Mesothelial cell of epicardium (in vitro differentiated cells): ENCODE measurements at places on chromosomes 1 and 21. TPM values are rescaled to one million over a fixed set of nuclear protein-coding genes. Genes with fewer than 3 reads are reported as not detected.

Gene ZNF644
- total RNA-seq, result 73.3 to 77.9 TPM (median 77.7 TPM) in 3 replicates

DNA sequence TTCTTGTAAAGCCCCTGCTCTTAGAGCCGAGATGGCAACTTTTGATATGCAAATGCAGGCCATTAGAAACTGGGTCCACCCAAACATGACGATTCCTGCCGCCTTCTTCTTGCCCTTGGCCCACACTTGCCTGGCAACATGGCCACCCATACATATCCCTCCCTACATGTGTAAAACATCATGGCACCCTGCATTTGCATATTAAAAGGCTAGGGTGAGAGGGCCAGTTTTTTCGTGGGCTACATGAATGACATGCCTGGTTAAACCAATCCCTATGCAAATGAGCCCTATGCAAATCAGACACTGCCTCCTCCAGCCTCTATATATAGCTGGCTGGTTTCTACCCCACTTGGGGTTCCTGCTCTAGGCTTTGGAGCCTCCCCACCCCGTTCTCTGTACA is 18.8 kb downstream of the PLA2G2A start:
- H3K27me3 ChIP-seq, result peaks cover 31% of the 10 kb centered on the region
- H3K4me1 ChIP-seq, result peaks cover 5% of the 10 kb centered on the region
- H3K27ac ChIP-seq, result no peak overlapping the region
- no peaks in the 10 kb centered on the region for H3K36me3 ChIP-seq
- H3K4me3 ChIP-seq, result no peak overlapping the region

DNA sequence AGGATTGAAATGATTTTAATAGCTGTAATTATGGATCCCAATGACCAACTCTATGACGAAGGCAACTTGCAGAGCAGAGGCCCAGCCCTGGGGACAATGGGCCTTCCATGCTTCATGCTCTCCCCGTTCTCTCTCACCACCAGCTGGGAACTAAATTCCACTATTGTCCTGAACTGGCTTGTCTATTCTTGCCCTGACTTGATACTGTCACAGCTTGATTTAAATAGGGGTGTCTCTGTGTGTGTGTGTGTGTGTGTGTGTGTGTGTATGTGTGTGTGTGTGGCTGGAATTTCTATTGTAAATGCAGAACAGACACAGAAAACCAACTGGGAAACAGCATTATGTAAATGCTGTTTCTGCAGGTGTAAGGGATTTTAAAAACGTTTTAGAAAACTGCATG is 57.0 kb downstream of the SLC22A15 start:
- peaks cover 19% of the 10 kb centered on the region for H3K36me3 ChIP-seq
- no peak overlapping the region for H3K4me3 ChIP-seq
- no peak for DNase-seq
- no peaks in the 10 kb centered on the region for H3K27me3 ChIP-seq

GRCh38 chr1:7786795-7787194 is 2.7 kb downstream of the PER3 start:
- no peak overlapping the region for H3K4me3 ChIP-seq
- no peaks in the 10 kb centered on the region for H3K27me3 ChIP-seq
- DNase-seq, result no peak
- no peak overlapping the region for H3K27ac ChIP-seq
- H3K36me3 ChIP-seq, result peaks cover 50% of the 10 kb centered on the region

GRCh38 chr1:109091078-109091838 is 694 bp downstream of the TMEM167B start:
- peaks cover 14% of the 10 kb centered on the region for H3K36me3 ChIP-seq
- peak overlapping the region; percentile 93 for H3K27ac ChIP-seq
- peak overlapping the region; percentile 81 for H3K4me3 ChIP-seq
- no peaks in the 10 kb centered on the region for H3K27me3 ChIP-seq
- H3K4me1 ChIP-seq, result peaks cover 25% of the 10 kb centered on the region
- no peak for DNase-seq

DNA sequence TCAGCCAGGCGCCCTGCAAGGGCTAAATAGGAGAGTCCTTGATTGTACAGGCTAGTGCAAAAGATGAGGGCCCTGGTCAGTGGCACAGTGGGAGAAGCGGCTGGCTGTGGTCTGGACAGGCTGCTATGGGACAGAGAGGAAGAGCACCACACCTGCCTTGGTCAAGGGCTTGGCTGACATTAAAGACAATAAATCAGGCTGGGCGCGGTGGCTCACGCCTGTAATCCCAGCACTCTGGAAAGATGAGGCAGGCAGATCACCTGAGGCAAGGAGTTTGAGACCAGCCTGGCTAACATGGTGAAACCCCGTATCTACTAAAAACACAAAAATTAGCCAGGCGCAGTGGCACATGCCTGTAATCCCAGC is 62.9 kb downstream of the NID1 start:
- peaks cover 7% of the 10 kb centered on the region for H3K4me1 ChIP-seq
- no peak for DNase-seq
- H3K27me3 ChIP-seq, result no peaks in the 10 kb centered on the region
- no peak overlapping the region for H3K4me3 ChIP-seq
- H3K27ac ChIP-seq, result no peak overlapping the region

- no peak overlapping the region for H3K27ac ChIP-seq
- H3K36me3 ChIP-seq, result no peaks in the 10 kb centered on the region
Observed at GRCh38 chr1:223233019-223233409, 90.0 kb upstream of the TLR5 start.

Gene PADI1
- total RNA-seq, result 0.09 TPM in 1 of 3 replicates, not detected in the others

DNA sequence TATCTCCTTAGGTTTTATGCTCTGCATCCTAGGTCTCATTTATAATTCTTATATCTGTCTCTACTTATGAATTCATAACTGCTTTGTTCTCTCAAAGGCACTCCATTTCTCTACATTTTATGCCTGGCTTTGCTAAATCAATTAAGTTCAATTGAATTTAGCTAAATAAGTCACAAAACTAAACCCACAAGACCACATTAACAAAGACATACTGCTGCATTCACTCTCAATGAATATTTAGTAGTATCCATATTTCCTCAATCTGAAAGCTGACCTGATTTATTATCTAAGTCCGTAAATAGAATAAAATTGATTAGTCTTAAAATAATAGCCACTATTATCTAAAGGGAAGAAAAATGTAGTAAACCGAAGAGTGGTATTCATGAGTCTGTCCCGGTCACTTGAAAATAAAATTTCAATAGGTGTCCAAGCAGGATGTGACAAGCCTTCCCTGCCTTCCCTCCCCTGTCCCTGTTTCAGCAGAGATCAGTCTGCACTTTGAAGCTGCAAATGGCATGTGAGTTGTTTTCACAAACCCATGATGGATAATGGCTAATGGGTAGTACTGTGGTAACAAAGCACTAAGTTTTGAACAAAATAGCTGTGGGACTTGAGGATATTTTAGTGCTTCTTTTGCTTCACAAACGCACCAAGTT is 295.0 kb upstream of the NCAM2 start:
- no peaks in the 10 kb centered on the region for H3K27me3 ChIP-seq
- H3K4me3 ChIP-seq, result no peak overlapping the region

Gene ARHGEF16
- total RNA-seq, result 20.1 to 20.3 TPM (median 20.3 TPM) in 3 replicates

Gene BEST4
- total RNA-seq, result 1.4 to 1.7 TPM (median 1.4 TPM) in 3 replicates

- DNase-seq, result peak; percentile 63
- H3K4me3 ChIP-seq, result peak overlapping the region; percentile 79
- H3K27ac ChIP-seq, result peak overlapping the region; percentile 76
- no peaks in the 10 kb centered on the region for H3K27me3 ChIP-seq
Observed at GRCh38 chr1:113390871-113391648, 745 bp downstream of the MAGI3 start.

Gene OR2AK2
- total RNA-seq, result not detected in 3 replicates

Gene LORICRIN
- total RNA-seq, result not detected in 3 replicates

DNA sequence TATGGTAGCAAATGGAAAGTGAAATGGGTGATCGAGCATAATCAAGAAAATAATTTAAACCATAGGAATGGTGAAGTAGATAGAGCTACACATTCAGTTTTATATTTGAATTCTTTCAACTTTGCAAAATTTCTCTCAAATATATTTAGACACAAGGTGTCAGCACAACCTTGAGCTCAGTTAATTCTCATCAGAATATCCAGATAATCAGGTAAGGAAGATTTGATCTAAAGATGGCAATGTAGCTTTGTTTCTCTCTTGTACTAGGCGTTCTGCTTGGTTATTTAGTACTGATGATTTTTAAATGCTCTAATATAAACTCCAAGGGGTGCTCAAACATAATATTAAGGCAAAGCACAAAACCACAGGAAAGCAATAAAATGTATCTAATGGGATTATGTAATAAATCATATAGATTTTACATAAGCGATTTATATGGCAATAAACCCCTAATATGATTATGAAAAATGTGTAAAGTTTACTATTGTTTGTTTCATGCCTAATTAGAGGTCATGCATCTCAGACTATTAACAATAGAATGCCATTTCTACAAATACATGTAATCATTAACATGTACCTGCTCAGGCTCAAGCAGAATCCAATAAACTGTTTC is 32.4 kb upstream of the SERTAD4 start:
- no peak for DNase-seq
- H3K4me3 ChIP-seq, result no peak overlapping the region
- no peaks in the 10 kb centered on the region for H3K4me1 ChIP-seq
- H3K27me3 ChIP-seq, result peaks cover 10% of the 10 kb centered on the region
- peaks cover 8% of the 10 kb centered on the region for H3K36me3 ChIP-seq
- no peak overlapping the region for H3K27ac ChIP-seq

GRCh38 chr1:67431156-67431765 is 1.1 kb upstream of the SERBP1 start:
- no peak for DNase-seq
- peak overlapping the region; percentile 95 for H3K27ac ChIP-seq
- H3K4me1 ChIP-seq, result peaks cover 52% of the 10 kb centered on the region
- H3K27me3 ChIP-seq, result no peaks in the 10 kb centered on the region
- H3K4me3 ChIP-seq, result peak overlapping the region; percentile 100
- peaks cover 2% of the 10 kb centered on the region for H3K36me3 ChIP-seq

DNA sequence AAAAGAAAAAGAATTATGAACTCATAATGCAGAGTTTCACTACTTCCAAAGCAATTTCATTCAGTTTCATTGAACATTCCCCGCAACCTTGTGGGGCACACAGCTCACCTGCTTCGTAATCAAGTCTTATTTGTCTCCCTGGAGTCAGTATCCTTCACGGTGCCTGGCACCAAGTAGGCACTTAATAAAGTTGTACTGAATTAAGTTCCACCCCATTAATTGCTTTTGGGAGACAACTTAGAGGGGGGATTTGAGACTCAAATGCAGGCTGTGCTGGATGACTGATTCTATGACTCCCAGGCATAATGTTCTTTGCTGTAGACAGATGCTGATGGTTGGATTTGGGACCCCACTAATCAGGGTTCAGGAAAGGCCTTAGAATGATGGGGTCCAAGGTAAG is 6.5 kb upstream of the ID3 start:
- no peak for DNase-seq
- peak overlapping the region; percentile 100 for H3K27ac ChIP-seq
- peaks cover 74% of the 10 kb centered on the region for H3K4me1 ChIP-seq
- H3K27me3 ChIP-seq, result no peaks in the 10 kb centered on the region
- peak overlapping the region; percentile 48 for H3K4me3 ChIP-seq

DNA sequence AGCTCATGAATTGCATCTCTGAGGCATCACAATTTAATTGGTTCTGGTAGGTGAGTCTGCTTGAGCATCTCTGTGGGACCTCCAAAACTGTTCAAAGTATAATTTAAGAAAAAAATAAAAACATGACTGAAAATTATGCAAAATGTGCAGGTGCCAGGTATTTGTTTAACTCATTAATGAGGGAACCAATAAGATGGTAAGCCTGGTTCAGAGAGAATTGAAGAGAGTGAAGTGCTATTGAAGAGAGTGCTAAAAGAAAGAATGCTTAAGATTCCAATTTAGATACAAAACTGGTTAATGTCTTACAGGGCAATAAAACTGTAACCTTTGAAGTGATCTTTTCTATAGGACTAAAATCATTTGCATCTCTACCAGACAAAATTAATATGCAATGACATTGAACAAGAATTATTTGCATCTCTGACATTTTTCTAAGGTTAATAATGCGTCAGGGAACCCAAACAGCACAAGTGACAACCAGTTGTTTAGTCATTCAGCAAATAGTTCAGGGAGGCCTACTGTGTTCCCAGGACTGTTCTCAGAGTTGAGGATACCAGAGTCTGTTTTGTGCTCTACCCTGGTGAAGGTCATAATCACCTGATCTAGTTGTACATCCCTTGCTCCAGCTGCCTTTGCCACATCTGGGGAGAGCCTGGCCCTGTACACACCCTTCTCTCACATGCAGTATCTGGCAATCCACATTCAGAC is 183.5 kb downstream of the PATJ start:
- H3K4me3 ChIP-seq, result no peak overlapping the region
- peaks cover 25% of the 10 kb centered on the region for H3K36me3 ChIP-seq
- no peak for DNase-seq
- no peak overlapping the region for H3K27ac ChIP-seq
- H3K4me1 ChIP-seq, result peaks cover 12% of the 10 kb centered on the region

Gene PLPPR4
- total RNA-seq, result 0.13 to 0.16 TPM (median 0.14 TPM) in 3 replicates

DNA sequence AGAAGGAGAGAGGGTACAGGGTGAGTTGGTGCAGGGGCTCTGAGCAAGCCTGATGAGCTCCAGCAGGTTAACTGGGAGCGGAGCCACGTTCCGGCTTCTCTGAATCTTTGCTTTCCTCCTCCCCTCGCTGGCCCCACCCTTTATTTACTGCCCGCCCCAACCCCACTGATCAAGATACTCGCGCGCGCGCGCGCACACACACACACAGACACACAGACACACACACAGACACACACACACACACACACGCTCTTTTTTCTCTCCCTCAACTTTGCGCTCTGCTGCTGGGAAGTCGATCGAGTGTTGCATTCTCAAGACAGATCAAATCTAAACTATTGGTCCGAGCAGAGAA is at the start of gene GRIK1:
Gene GRIK1, minus strand, starts transcription at position 73 of the 352 bp plus-strand sequence.
- peaks cover 12% of the 10 kb centered on the region for H3K4me1 ChIP-seq
- DNase-seq, result peak; percentile 20
- H3K36me3 ChIP-seq, result no peaks in the 10 kb centered on the region

Gene LCE2C
- total RNA-seq, result not detected in 3 replicates

GRCh38 chr1:240501115-240501514 is 110.8 kb downstream of the GREM2 start:
- H3K4me1 ChIP-seq, result peaks cover 6% of the 10 kb centered on the region
- H3K27me3 ChIP-seq, result no peaks in the 10 kb centered on the region
- H3K27ac ChIP-seq, result no peak overlapping the region
- no peaks in the 10 kb centered on the region for H3K36me3 ChIP-seq
- no peak overlapping the region for H3K4me3 ChIP-seq

Gene RAB3B
- total RNA-seq, result 3.8 to 4.0 TPM (median 3.9 TPM) in 3 replicates

Gene FCER1G
- 0.40 to 1.8 TPM (median 1.3 TPM) in 3 replicates for total RNA-seq

Gene APCS
- total RNA-seq, result not detected in 3 replicates

Gene FAM72A
- total RNA-seq, result 1.7 to 2.5 TPM (median 2.0 TPM) in 3 replicates

Gene TINAGL1
- total RNA-seq, result 201 to 212 TPM (median 211 TPM) in 3 replicates

DNA sequence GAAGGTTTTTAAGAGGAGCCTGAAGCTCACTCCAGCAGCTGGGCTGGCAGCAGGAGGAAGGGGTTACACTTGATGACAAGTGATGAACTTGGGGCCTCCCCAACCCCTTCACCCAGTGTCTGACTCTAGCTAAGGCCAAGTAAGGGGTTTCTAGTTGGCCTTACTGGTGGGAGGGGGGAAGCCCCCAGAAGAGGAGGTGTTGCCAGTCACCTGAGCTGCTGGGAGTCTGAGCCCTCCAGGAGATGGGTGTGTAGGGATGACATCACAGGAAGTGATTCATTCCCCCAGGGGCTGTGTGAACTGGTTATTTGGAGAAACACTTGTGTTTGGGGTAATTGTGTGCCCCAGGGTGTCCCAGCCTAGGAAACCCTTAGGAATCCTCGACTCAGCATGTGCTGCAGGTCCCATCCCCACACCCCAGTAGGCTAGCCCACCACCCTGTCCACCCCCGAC is 3.1 kb downstream of the PADI1 start:
- peaks cover 1% of the 10 kb centered on the region for H3K27me3 ChIP-seq
- DNase-seq, result no peak
- H3K4me3 ChIP-seq, result no peak overlapping the region
- H3K4me1 ChIP-seq, result peaks cover 38% of the 10 kb centered on the region
- H3K36me3 ChIP-seq, result no peaks in the 10 kb centered on the region
